ENCODE measurements at places on chromosomes 13 and 19. TPM values are rescaled to one million over a fixed set of nuclear protein-coding genes. Genes with fewer than 3 reads are reported as not detected.

DNA sequence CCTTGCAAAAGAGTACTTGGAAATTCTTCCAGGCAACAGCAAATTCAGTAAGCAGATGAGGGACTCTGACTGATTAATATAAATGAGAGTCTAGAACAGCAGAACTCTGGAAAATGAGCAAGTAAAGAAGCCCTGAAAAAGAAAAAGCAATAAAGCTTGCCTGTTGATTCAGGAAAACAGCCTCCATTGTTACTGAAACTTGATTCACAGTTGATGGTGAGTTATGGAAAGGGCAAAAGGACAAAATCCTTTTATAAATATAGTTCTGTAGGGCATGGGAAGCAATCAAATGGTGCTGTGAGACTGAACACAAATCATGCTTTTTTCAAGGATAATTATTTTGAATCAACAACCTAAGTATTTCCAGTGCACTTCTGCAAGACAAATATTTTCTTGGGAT, 67.7 kb downstream of the IRS2 start:
- DNase-seq, result no peak

ZNF790 gene
- polyA plus RNA-seq, result 10.1 TPM

SERTM1 gene
- polyA plus RNA-seq, result 0.01 TPM

GRCh38 chr19:8618751-8619150, 8.2 kb upstream of the ADAMTS10 start:
- no peak for DNase-seq

GRCh38 chr13:26425443-26426358, 131.8 kb upstream of the WASF3 start:
- peak; percentile 56 for DNase-seq

FAM98C gene
- polyA plus RNA-seq, result 30.8 TPM

Data from small intestine (tissue), 16 donors.